ENCODE measurements at places on chromosomes 12 and 14.

DNA sequence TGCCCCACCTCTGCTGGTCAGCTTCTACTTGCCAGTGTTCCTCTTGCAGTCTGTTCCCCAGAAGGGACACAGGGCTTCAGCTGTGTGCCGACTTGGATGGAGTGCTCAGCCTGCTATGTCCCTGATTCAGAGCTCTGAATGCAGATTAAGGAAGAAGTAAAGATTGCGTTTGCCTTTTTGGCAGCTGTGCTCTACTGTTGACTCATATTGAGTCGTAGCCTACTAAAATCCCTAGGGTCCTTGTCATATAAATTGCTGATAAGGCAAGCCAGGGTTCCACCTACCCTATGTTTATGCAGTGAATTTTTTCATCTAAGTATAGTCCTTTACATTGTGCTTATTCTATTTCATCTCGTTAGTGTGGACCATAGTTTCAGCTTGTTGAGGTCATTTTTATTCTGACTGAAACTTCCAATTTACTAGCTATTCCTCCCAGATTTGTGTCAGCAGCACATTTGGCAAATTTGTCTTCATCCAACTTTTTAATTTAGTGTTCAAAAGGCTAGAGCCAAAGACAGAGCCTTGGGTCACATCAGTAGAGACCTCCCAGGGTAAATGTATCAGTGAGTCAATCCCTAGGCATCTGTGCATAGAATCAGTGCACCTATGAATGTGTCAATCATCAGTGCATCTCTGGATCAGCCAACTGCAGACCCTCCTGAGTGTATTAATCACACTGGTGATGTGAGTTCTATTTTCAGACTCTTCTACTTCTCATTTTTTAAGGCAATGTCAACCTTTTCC is 31.9 kb downstream of the CACNA1C start:
- DNase-seq = peak; percentile 40

GRCh38 chr12:62916632-62917425 is 18.1 kb downstream of the PPM1H start:
- DNase-seq = no peak

DNA sequence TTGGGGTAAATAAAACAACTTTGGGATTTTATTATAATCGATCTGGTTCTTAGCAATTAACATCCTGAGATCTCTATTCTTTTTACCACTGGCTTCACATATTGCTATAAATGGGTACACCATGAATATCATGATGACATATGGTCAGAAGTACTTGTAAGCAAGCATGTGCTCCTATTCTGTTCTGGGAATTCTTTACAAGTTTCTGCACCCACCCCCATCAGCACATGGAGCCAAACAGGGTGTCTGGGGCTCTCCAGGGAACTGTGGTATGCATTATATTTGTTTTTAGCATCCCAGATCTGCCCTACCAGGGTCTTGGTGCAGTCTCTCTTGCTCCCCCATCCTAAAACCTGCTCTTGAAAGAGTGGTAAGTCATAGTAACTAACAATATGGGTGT is 31.3 kb downstream of the DMAC2L start:
- DNase-seq = no peak

GRCh38 chr14:23067847-23068788 is 10.8 kb upstream of the CDH24 start:
- no peak for DNase-seq

GRCh38 chr12:1937481-1938224 is 19.2 kb upstream of the CACNA2D4 start:
- no peak for DNase-seq

Data from heart right ventricle (tissue), 16 donors.